Activated naive CD8-positive, alpha-beta T cell treated with anti-CD3 and anti-CD28 coated beads for 36 hours (primary cell): ENCODE measurements at places on chromosomes 6 and 20. TPM values are rescaled to one million over a fixed set of nuclear protein-coding genes. Genes with fewer than 3 reads are reported as not detected.

CENPQ gene
- 23.9 TPM for total RNA-seq

DNA sequence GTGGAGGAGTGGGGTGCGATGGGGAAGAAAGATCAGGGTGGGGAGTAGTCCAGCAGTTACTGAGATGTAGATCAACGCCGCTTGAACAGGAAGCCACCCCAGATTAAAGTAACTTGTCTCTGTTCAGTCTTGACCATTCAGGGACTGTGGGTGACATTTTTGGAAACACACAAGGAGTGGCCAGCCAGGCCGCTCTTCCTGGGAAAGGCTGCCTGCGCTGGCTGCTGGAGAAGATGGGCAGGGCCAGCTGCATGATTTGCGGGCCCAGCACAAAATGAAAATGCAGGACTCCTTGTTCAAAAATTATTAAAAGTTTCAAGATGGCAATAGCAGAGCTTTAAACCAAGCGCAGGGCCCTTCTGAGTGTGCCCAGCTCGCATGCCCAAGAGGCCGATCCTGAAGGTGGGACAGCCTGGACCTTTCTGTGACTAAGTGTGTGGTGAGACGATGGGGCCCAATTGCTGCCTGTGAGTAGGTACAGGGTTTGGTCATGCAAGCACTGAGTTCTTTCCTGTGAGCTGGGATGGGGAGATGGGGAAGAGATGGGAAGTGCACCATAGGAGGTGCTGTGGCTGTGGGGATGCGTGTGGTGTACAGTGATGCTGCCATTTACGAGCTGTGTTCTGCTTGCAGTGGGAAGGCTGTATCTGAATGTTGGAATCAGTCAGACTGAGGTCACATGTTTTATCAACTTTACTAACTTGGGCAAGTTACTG lies 51.3 kb downstream of the DAAM2 start:
- DNase-seq: no peak

DNA sequence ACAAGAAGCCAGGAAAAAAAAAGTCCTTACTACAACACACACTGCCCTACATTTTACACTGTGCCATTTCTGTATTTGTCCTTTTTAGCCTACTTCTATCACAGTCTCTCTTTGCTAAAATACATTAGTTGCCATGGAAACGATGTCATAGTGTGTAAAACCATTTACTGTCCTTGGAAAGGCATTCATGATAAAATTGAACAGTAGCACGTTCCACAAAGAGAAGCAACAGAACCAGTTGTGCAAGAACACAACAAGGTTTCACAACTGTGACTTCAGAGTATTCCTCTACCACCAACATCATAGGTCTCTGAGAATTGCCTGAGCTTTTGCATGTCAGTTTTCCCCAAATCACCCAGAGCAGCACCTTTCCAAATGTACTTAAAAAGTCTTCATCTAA lies 20.5 kb downstream of the FYN start:
- DNase-seq: no peak

- no peak for DNase-seq
Measured at GRCh38 chr20:47501116-47501481, 588 bp upstream of the NCOA3 start.

GRCh38 chr6:19219931-19220330 lies 617.2 kb upstream of the ID4 start:
- DNase-seq: no peak
